Memory B cell (primary cell): ENCODE measurements at places on chromosomes 2 and 18.

DNA sequence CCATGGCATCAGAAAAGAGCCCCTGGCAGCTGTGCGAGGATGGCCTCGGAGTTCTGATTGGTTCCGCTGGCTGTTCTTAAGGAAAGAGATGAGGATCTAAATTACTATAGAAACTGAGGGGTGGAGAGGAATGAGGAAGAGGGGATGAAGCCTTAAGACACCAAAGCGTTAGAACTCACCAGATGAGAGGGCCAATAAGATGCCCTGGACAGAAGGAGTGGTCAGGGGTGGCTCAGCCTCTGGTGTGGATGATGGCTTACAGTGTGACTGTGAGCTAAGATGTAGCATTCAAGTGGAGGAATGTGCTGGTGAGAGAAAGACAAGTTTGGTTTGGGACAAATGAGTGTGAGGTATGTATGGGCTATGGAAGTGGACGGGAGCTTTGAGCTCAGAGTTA lies 97.8 kb downstream of the ZFP36L2 start:
- H3K27me3 ChIP-seq, result no peaks in the 10 kb centered on the region
- H3K4me3 ChIP-seq, result no peak overlapping the region
- peak overlapping the region; percentile 95 for H3K27ac ChIP-seq
- no peak for DNase-seq

DNA sequence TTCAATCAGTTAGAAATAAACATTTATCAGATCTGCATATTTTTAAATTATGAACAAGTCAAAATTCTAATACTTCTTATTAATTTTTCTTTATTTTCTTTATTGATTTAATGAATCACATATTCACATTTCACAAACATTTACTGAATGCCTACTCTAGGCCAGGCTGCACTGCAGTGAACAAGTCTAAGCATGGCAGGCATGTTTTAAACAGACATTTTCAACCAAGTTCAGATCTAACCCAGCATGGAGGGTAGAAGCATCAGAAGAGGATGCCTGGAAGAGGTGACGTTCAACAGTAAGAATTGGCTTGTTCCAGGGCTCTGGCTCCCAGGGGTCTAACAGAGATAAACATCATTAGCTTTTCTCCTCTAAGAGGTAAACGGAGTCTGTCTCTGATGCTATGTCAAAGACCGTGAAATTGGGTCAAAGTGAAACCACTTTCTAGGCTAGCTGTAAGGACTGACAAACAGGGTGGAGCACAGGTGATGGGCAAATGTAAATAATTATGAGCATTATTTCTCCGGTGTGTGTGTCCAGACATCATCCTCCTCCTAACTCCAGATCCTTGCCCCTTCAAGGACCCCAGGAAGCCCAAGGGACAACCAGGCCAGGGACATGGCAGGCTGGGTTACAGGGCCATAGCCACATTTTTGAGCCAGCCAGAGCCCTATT lies 50.6 kb downstream of the UNC50 start:
- peaks cover 18% of the 10 kb centered on the region for H3K36me3 ChIP-seq
- peaks cover 14% of the 10 kb centered on the region for H3K4me1 ChIP-seq
- peak overlapping the region; percentile 21 for H3K27ac ChIP-seq
- H3K4me3 ChIP-seq, result peak overlapping the region; percentile 3

DNA sequence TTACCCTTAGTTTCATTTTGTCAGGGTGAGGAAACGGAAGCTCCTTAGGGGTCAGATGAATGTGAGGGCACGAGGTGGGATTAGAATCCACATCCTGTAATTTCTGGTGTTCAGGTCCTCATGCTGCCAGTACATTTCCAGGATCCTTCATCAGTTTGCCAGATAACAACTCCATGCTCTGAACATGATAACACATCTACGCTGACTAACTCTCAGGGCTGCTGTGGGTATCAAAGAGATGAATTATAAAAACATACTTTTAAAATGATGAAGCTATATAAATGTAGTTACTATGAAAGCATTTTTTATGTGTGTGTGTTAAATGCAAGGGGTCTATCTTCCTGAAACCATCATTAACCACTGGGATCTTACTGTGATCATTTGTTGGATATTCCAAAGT lies 325.9 kb downstream of the SLC8A1 start:
- peaks cover 1% of the 10 kb centered on the region for H3K27me3 ChIP-seq
- no peak overlapping the region for H3K27ac ChIP-seq
- H3K4me3 ChIP-seq, result no peak overlapping the region
- no peaks in the 10 kb centered on the region for H3K4me1 ChIP-seq
- no peaks in the 10 kb centered on the region for H3K36me3 ChIP-seq
- no peak for DNase-seq

DNA sequence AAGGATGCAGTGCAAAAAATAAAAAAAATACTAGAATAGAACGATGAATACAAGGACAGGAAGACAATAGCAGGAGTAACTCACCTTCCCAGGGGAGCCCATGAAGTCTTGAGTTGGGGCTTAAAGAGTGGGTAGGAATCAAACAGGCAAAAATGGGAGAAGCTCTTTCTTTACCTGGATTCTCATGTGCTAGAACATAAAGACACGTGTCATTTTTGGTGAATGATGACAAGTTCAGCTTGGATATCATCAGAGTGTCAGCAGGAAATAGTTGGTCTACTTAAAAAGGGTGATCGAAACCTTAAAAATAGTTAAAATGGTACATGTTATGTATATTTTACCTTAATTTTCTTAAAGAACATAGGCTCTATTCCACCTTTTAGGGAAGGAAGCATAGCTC lies 5.7 kb downstream of the SGPP2 start:
- H3K36me3 ChIP-seq, result no peaks in the 10 kb centered on the region
- no peak for DNase-seq
- H3K27ac ChIP-seq, result no peak overlapping the region
- no peaks in the 10 kb centered on the region for H3K27me3 ChIP-seq
- peaks cover 44% of the 10 kb centered on the region for H3K4me1 ChIP-seq
- H3K4me3 ChIP-seq, result no peak overlapping the region

DNA sequence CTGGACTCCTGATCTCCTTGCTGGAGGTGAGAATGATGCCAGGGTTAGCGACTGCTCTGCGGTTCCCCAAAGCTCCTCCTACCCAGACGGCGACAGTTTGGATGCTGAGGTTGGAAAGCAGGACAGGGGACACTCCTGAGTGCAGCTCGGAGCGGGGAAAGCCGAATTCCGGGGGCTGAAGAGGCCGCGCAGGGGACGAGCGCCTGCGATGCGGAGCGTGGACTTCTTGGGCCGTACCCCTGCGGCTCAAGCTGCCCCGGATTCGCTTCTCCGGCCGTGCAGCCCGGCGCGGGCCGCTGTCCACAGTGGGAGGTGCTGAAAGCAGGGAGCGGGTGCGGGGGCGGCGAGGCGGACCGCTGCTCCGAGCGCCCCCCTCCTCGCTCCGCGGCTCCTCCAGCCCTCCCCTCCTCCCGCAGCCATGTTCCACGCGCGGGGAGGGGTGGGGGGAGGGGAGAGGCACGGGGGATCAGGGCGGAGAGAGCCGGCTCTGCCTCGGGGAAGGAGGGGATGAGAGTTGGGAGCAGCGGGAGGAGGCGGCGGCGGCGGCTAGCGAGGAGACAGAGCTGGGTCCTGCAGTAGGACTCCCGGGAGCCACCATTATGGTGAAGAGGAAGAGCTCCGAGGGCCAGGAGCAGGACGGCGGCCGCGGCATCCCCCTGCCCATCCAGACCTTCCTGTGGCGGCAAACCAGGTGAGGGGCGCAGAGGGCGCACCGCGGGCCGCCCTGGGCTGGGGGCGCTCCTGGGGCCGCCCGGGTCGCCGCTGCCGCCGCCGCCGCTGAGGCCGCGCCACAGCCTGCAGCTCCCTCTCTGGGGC lies at the start of gene UNC80:
TSS of gene UNC80 (plus strand) at position 359 of the 816 bp plus-strand sequence. CDS start at position 600, 241 bp downstream.
- H3K4me3 ChIP-seq, result peak within 1 kb of the TSS; percentile 21
- no peaks in the 10 kb centered on the region for H3K4me1 ChIP-seq
- peaks cover 10% of the 10 kb centered on the region for H3K27me3 ChIP-seq

DNA sequence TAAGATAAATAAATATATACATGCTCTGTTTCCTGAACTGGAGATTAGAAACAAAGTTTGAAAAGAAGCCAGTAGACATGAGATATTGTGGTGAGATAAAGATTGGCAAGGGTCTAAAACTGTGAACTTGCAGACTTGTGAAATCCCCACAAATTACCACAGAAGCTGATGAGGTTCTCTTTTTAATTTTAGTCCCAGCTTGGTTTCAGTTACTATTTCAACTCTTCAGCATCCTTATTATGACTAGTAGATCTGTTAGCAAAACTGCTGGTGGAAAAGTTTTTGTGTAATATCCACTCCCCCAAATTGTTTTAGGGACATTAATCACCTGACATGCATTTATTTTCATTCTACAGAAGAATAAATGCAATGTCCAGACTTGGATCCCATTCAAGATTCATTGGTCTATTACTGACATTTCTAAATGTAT lies 20.8 kb downstream of the RASGRP3 start:
- peaks cover 62% of the 10 kb centered on the region for H3K4me1 ChIP-seq
- H3K27ac ChIP-seq, result peak overlapping the region; percentile 90
- DNase-seq, result no peak
- H3K27me3 ChIP-seq, result no peaks in the 10 kb centered on the region

- peaks cover 41% of the 10 kb centered on the region for H3K4me1 ChIP-seq
- peak overlapping the region; percentile 27 for H3K4me3 ChIP-seq
- no peaks in the 10 kb centered on the region for H3K27me3 ChIP-seq
- H3K36me3 ChIP-seq, result no peaks in the 10 kb centered on the region
- no peak for DNase-seq
- peak overlapping the region; percentile 84 for H3K27ac ChIP-seq
Measured at GRCh38 chr2:85994421-85994777, 105.6 kb upstream of the ST3GAL5 start.

GRCh38 chr2:170842785-170843184 lies 26.1 kb downstream of the GAD1 start:
- no peaks in the 10 kb centered on the region for H3K4me1 ChIP-seq
- no peak for DNase-seq
- H3K27ac ChIP-seq, result no peak overlapping the region
- no peak overlapping the region for H3K4me3 ChIP-seq

DNA sequence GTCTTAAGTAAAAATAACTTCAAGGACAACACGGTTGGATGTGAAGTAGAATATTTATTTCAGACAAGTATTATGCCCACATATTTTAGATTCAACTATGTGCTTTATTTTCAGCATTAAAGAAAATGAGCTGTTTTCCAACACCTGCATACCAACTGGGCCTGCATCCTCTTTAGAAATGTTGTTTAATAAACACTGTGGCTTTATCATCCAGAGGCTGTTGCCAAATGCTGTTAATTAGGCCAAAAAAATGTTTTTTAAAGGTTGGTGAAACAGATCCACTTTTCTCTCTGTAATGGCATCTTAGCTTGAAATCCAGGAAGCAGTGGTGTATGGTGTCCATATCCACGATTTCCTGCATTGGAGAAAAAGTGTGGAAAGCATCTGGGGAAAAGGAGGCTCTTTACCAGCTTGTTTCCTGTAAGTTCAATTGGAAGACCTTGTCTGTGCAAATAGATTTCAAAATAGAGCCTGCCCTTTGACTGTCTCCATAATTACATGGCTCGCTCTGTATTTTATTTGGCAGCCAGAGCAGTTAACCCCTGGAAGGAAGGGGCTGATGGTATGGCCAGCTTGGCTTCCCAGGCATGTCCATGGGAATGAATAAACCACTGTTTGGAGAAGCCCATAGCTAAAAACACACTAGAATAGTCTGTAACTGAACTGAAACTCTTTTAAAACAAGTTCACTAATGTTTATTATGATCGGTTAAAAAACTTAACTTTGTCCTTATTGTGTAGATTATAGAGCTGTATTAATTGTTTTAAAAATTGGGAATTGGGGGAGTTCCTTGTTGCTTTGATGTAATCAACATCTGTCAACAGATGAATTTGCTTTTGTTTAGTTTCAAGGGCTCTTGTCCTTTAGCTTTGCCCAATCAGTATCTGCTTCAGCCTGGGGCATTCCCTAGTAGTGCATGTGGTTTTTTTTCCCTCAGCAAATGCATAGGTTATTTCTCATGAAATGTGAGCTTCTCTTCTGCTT lies 33.0 kb upstream of the DLX1 start:
- no peaks in the 10 kb centered on the region for H3K36me3 ChIP-seq
- no peak overlapping the region for H3K4me3 ChIP-seq
- no peak for DNase-seq
- H3K4me1 ChIP-seq, result peaks cover 3% of the 10 kb centered on the region

DNA sequence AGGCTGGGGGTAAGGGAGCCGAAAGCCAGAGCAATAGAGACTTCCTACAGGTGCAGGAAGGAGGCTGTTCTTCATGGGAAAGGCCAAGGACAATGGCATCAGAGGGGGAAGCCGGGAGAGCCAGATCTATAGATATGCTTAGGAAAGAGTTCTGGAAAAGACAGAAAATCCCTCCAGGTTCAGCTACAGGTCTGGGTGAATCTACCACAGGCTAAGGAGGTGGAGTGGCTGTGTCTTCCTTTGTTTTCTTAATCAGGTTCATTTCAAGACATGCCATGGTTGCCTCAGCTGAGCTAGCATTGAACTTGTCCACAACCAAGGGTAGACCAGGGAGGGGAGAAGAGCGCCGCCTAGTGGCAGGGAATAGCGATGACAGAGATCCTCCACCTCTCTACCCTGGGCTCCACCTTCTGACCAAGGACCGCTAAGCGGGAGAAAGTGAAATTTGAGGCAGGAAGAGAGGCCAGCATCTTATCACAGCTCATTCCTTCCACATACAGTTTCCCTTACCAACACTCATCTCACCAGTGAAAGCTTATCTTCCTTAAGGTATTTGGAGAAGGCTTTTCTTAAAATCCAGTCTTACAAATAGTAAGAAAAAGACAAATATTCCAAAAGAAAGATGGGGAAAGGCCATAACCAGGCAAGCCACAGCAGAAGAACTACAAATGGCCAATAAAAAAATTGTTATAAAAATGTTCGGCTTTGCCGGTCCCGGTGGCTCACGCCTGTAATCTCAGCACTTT lies 74.2 kb downstream of the VIT start:
- H3K4me1 ChIP-seq, result no peaks in the 10 kb centered on the region
- H3K27ac ChIP-seq, result no peak overlapping the region
- no peaks in the 10 kb centered on the region for H3K36me3 ChIP-seq
- no peak overlapping the region for H3K4me3 ChIP-seq

GRCh38 chr18:57970356-57971095 lies 73.5 kb upstream of the NEDD4L start:
- no peak overlapping the region for H3K27ac ChIP-seq
- no peak for DNase-seq
- no peaks in the 10 kb centered on the region for H3K36me3 ChIP-seq
- no peaks in the 10 kb centered on the region for H3K27me3 ChIP-seq
- no peak overlapping the region for H3K4me3 ChIP-seq
- peaks cover 14% of the 10 kb centered on the region for H3K4me1 ChIP-seq

DNA sequence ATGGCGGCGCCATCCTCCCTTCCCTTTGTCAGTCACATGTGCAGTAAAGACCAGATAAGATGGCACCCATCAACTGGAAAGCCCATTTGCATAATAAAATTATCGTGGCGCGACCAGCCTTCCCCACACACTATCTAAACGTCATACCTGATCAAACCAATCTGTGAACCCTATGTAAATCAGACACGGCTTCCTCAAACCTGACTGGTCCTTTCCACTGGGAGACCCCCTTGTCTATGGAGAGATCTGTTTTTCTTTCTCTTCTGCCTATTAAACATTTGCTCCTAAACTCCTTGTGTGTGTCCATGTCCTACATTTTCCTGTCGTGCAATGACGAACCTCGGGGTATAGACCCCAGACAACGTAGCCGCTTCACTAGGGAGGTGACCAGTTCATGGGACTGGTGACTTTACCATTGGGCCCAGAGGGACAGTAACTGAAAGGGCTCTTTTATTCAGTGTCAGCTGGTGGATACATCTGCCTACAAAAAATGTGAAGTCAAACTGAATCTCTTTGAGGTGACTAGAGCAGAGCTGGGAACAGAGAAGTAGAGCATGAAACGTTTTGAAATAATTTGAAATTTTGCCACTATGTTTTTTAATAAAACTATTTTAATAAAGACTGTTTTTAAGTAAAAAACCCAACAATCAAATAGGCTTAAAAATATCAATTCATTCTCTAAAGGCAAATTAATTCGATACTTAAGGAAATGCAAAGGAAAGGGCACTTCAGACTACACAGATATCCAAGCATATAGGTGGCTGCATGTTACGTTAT lies 87.5 kb downstream of the SOCS6 start:
- peaks cover under 1% of the 10 kb centered on the region for H3K27me3 ChIP-seq
- H3K4me1 ChIP-seq, result no peaks in the 10 kb centered on the region
- no peak overlapping the region for H3K27ac ChIP-seq
- no peaks in the 10 kb centered on the region for H3K36me3 ChIP-seq
